ENCODE measurements at places on chromosomes 5 and 9.

DNA sequence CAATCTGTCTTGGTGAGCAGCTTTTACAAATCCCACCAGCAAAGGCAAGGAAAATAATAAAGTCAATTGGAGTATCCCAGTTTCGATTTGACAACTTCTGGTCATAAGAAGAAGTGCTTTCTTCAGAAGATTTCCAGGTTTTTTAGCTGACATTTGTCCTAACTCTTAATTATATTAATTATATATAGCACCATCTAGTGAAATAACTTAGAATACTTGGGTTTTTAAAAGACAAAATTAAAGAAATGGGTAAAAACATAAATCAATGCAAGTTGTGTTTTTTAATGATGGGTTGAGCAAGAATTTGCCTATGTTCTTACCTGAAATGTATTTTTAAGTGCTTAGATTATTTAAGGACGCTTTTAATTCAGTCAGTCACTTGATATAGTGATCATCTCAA is 421.8 kb downstream of the ACTL7B start:
- DNase-seq: no peak

DNA sequence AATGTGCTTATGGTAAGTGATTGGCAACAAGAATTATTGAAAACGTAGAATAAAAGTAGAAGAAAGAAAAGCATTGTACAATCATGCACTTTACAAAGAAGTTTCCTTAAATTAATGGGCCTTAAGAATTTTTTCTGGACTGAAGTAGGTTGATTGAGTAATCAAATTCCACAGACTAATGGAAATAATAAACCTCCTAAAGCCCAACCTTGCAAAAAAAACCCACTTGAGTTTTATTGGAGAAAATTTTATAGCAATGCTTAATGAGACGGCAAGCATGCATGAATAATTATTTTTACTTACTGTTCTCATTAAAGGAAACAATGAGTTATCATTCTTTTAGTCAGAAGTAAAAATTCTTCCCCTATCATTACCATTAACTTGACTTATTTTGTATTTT is 676.1 kb upstream of the C9orf72 start:
- DNase-seq: no peak

- no peak for DNase-seq
Observed at GRCh38 chr5:157540124-157540523, 35.5 kb downstream of the ADAM19 start.

GRCh38 chr9:113674436-113674835 is 201.7 kb upstream of the ZNF618 start:
- no peak for DNase-seq

DNA sequence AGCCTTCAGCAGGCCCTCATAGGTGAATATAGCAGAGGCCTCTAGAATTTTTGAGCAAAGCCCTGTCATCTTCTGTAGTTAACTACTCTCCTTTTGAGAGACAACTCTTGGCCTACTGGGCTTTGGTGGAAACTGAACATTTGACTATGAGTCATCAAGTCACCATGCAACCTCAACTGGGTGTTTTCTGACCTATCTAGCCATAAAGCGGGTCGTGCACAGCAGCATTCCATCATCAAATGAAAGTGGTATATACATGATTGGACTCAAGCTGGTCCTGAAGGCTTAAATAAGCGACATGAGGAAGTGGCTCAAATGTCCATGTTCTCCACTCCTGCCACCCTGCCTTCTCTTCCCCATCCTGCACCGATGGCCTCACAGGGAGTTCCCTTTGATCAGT is 1115.5 kb downstream of the TAF11L14 start:
- no peak for DNase-seq

GRCh38 chr5:125286271-125286670 is 539.8 kb upstream of the ZNF608 start:
- DNase-seq: no peak

- peak; percentile 9 for DNase-seq
Observed at GRCh38 chr5:127649018-127649439, at the start of gene CTXN3. CTXN3 (plus strand) TSS chr5:127649082; CDS start chr5:127657522, 8,440 bp downstream.

- DNase-seq: no peak
Observed at GRCh38 chr5:14675865-14676300, 11.4 kb downstream of the OTULIN start.

DNA sequence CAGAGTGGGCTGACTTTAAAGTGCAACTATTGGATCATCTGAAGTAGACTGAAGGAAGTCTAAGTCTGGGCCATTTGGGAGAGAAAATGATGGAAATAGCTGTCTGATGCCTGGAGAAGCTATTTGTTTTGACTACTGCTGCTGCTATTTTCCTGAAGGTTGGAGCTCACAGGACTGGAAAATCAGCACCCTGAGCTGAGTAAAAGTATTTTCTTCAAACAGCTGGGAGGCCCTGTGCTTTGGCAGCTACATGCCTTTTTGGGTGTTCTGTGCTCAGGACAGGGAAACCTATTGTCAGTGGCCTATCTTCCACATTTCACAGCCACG is 302.6 kb downstream of the ENC1 start:
- no peak for DNase-seq
